Progenitor cell of endocrine pancreas (in vitro differentiated cells): ENCODE measurements at places on chromosomes 7 and 10. TPM values are rescaled to one million over a fixed set of nuclear protein-coding genes. Genes with fewer than 3 reads are reported as not detected.

GRCh38 chr7:154409703-154410311 is 357.6 kb downstream of the DPP6 start:
- DNase-seq, result peak; percentile 57
- peaks cover 1% of the 10 kb centered on the region for H3K4me1 ChIP-seq
- no peak overlapping the region for H3K27ac ChIP-seq
- H3K36me3 ChIP-seq, result no peaks in the 10 kb centered on the region
- H3K27me3 ChIP-seq, result no peaks in the 10 kb centered on the region

GRCh38 chr10:54125098-54125747 is 675.8 kb downstream of the PCDH15 start:
- H3K4me1 ChIP-seq, result no peaks in the 10 kb centered on the region
- H3K27me3 ChIP-seq, result no peaks in the 10 kb centered on the region
- no peak for DNase-seq
- no peaks in the 10 kb centered on the region for H3K36me3 ChIP-seq
- H3K27ac ChIP-seq, result no peak overlapping the region

DNA sequence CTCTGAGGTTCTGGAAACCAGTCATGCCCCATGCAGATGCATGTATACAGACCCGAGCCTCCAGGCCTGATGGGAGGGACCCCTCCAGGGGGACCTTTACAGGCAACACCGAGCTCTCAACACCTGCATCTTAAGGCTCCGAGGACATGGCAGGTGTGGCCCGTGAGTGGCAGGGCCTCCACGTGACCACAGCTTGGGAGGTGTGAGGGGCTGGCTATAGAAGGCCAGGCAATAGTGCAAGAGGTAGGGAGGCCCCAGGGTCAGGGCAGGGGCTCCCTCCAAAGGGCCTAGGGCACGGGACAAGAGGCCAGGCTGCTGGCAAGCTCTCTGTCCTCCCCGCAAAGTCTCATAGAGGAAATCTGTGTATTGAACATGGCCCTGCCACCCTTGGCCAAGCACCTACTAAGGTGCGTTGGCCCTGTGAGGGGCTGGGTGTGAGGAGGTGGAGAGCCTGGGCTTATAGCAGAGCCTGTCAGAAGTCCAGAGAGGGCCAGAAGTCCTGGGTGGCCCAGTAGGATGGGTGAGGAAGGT is 134.2 kb downstream of the PTPN20 start:
- no peaks in the 10 kb centered on the region for H3K4me1 ChIP-seq
- H3K27me3 ChIP-seq, result peaks cover 15% of the 10 kb centered on the region
- DNase-seq, result no peak
- no peak overlapping the region for H3K27ac ChIP-seq
- H3K36me3 ChIP-seq, result no peaks in the 10 kb centered on the region

- H3K27ac ChIP-seq, result no peak overlapping the region
- no peak overlapping the region for H3K4me3 ChIP-seq
- H3K4me1 ChIP-seq, result no peaks in the 10 kb centered on the region
- no peaks in the 10 kb centered on the region for H3K36me3 ChIP-seq
Observed at GRCh38 chr7:55533050-55533728, 39.1 kb downstream of the VOPP1 start.

- H3K4me3 ChIP-seq, result peak overlapping the region; percentile 97
- H3K4me1 ChIP-seq, result peaks cover 21% of the 10 kb centered on the region
- H3K27ac ChIP-seq, result peak overlapping the region; percentile 92
- no peaks in the 10 kb centered on the region for H3K27me3 ChIP-seq
- H3K36me3 ChIP-seq, result peaks cover 6% of the 10 kb centered on the region
Observed at GRCh38 chr10:12194752-12195271, 879 bp downstream of the NUDT5 start.

- no peak overlapping the region for H3K27ac ChIP-seq
- DNase-seq, result no peak
- no peaks in the 10 kb centered on the region for H3K36me3 ChIP-seq
- H3K27me3 ChIP-seq, result peaks cover 14% of the 10 kb centered on the region
Observed at GRCh38 chr7:71842381-71842780, 569.8 kb downstream of the CALN1 start.

DNA sequence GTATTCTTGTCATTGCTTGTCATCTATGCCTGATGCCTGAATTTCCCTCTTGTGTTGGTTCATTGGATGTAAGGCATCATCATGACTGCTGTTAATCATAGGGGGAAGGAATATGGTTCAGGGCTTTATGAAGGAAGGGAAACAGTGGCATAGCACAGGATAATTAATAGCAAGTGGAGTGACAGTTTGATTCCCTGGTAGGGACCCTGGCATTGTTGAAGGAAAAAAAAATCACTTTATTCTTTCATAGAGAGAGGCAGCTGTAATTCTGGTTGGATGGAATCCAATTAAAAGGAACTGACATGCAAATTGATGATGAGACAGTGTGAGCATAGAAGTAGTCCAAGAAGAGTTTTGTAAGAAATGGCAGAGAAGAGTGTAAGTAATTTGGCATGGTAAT is 121.4 kb downstream of the AUTS2 start:
- H3K4me1 ChIP-seq, result peaks cover 14% of the 10 kb centered on the region
- H3K27me3 ChIP-seq, result no peaks in the 10 kb centered on the region
- no peak overlapping the region for H3K4me3 ChIP-seq
- H3K36me3 ChIP-seq, result no peaks in the 10 kb centered on the region
- no peak overlapping the region for H3K27ac ChIP-seq

- H3K27ac ChIP-seq, result no peak overlapping the region
- H3K4me3 ChIP-seq, result no peak overlapping the region
- DNase-seq, result no peak
- H3K4me1 ChIP-seq, result peaks cover 4% of the 10 kb centered on the region
Observed at GRCh38 chr7:110531186-110531585, 559.7 kb upstream of the LRRN3 start.

- no peak overlapping the region for H3K4me3 ChIP-seq
- H3K27ac ChIP-seq, result no peak overlapping the region
- no peak for DNase-seq
- peaks cover 17% of the 10 kb centered on the region for H3K27me3 ChIP-seq
- H3K36me3 ChIP-seq, result no peaks in the 10 kb centered on the region
Observed at GRCh38 chr10:9294865-9295264, 1240.4 kb downstream of the GATA3 start.

GRCh38 chr7:129591868-129592267 is 19.7 kb upstream of the NRF1 start:
- no peak for DNase-seq
- no peaks in the 10 kb centered on the region for H3K27me3 ChIP-seq
- no peaks in the 10 kb centered on the region for H3K4me1 ChIP-seq
- H3K27ac ChIP-seq, result no peak overlapping the region
- H3K4me3 ChIP-seq, result no peak overlapping the region

GRCh38 chr10:7409732-7410168 is 1.1 kb downstream of the SFMBT2 start:
- no peak for DNase-seq
- H3K4me1 ChIP-seq, result peaks cover 20% of the 10 kb centered on the region
- peak overlapping the region; percentile 76 for H3K27ac ChIP-seq
- H3K27me3 ChIP-seq, result peaks cover 84% of the 10 kb centered on the region
- H3K36me3 ChIP-seq, result no peaks in the 10 kb centered on the region

DNA sequence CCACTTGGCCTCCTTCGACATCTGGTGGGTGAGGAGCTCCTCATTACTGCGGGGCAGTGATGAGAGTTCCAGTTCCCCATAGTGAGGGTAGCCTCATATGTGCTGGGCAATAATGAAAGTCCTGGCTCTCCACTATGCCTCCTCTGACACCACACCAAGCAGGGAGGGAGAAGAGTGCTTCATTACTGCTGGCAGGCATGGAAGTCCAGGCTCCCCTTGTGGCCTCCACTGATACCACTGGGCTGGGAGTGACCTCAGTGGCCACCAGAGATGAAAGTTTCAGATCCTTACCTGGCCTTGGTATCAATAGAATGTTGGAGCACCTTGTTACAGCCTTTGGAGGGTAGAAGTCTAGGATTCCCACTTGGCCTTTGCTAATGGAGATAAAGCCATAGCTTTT is 6.5 kb downstream of the DUS4L start:
- H3K27me3 ChIP-seq, result no peaks in the 10 kb centered on the region
- H3K4me3 ChIP-seq, result no peak overlapping the region
- DNase-seq, result no peak
- H3K4me1 ChIP-seq, result peaks cover 2% of the 10 kb centered on the region
- H3K27ac ChIP-seq, result no peak overlapping the region

DNA sequence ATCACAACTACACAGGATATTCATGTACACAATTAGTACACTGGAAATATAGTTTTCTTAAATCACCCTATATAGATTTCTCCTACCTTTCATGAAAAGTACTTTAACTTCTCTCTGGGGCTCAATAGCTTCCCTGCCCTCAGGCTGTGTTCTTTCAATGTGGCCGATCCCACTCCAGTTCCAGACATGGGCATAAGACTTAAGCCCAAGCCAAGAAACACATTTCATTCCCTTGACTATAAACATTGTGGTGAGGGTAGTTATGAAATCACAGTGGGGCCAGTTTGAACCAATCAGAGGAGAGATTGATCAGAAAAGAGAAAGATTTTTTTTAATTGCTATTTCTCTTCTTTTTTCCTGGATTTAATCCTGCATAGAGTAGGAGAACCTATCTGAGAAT is 904.6 kb upstream of the SORCS1 start:
- H3K4me1 ChIP-seq, result no peaks in the 10 kb centered on the region
- no peak for DNase-seq
- H3K27ac ChIP-seq, result no peak overlapping the region
- H3K27me3 ChIP-seq, result no peaks in the 10 kb centered on the region
- no peak overlapping the region for H3K4me3 ChIP-seq

DNA sequence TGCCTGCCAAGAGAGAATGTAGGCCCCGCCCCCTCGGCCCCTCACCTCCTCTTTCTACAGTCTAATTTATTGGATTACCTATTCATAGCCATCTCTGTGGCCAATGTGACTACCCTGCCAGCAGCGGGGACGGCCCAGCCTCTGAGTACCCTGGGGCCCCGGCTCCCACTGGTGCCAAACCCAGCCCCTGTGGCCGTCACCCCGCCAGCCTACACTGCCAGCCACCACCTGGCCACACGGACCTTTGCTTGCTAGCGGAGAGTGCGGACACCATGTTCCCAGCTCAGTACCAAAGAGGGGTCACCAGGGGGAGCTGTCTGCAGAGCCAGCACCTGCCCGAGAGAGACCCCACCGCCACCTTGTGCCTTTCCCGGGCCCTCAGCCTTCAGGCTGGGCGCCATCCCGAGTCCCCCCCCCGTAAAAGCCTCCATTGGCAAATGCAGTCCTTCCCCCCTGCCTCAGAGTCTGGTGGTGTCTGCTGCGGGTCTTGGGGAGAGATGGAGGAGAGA is 511.1 kb downstream of the ZNF37A start:
- no peaks in the 10 kb centered on the region for H3K27me3 ChIP-seq
- H3K4me1 ChIP-seq, result no peaks in the 10 kb centered on the region
- no peak for DNase-seq
- peaks cover 3% of the 10 kb centered on the region for H3K36me3 ChIP-seq

DNA sequence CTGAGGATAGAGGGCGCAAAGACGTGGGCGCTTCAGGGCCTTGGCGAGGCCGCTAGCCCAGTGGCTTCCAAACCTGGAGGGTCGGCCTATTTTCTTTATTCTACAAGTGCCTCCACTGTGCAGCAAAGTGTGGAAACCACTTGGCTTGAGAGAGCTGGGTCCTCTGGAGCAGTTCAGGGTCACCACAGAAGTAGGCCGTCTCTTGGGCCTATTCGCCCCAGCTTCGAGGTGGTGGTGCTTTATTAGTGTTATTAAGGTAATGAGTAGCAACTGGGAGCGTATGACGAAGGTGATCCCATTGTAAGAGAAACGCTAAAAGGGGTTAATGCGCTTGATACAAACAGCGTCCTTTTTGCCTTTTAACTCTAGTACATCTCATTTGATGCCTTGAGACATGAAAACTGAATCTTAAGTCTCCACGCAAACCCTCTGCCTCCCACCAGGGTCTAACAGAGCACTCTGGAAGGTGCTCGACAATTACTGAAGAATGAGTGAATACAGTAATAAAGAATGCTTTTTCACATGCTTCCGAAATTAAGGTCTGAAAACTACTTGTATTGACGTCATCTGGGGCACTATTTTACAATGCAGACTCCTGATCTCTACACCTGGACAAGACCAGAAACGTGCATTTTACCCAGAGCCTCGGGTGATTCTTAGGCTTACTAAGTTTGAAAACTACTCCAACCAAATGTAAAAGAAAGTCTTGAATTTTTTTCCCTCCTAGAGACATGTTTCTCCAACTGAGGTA is 647 bp upstream of the GSAP start:
- H3K27me3 ChIP-seq, result peaks cover 22% of the 10 kb centered on the region
- peak overlapping the region; percentile 73 for H3K4me3 ChIP-seq
- no peak for DNase-seq

DNA sequence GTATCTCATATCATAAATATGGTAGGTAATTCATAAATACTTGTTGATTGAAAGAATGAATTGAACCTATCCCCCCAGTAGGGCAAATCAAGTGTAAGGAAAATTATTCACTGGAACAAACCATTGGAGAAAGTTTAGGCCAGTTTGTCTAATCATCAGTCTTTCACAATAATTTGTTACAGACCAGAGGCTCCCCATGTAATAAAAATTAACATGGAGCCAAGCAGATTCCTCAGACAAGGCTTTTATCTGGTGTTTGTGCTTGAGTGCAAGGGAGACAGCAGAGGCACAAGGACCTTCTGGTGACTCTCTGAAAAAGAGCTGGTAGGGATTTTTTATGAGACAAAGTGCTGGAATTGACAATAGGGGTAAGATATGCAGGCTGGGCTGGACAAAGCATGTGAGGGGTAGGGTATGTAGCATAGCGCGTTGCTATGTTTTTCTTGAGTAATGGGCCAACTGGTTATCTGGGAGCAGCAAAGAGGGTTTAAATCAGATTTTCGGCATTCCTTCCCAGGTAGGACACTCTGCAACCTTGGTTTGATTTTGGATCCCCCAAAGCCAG is 7.8 kb upstream of the PANK1 start:
- H3K4me1 ChIP-seq, result no peaks in the 10 kb centered on the region
- no peaks in the 10 kb centered on the region for H3K36me3 ChIP-seq
- no peak overlapping the region for H3K4me3 ChIP-seq
- no peak overlapping the region for H3K27ac ChIP-seq

GRCh38 chr7:144835155-144835611 is 670 bp downstream of the TPK1 start:
- peaks cover 4% of the 10 kb centered on the region for H3K4me1 ChIP-seq
- H3K27ac ChIP-seq, result peak overlapping the region; percentile 96
- no peaks in the 10 kb centered on the region for H3K36me3 ChIP-seq
- peaks cover 3% of the 10 kb centered on the region for H3K27me3 ChIP-seq
- no peak for DNase-seq

DNA sequence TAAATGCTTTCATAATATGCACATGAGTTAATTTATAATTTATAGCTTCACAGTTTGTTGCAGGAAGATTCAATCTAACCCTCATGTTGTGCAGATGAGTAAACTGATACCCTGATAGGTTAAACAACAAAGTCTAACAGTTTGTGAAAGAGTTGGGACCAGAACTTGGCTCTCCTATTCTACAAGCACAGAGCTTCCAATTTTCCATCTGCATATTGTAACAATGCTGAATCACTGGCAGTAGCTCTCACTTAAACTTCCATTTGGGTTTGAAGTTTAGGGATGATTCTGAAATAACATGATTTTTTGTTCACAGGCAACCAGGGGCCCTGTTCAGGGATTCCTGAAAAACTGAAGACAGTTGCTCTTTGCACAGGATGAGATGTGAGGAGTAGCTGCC is 179.3 kb downstream of the XPNPEP1 start:
- DNase-seq, result no peak
- no peaks in the 10 kb centered on the region for H3K4me1 ChIP-seq
- H3K27me3 ChIP-seq, result no peaks in the 10 kb centered on the region
- no peak overlapping the region for H3K4me3 ChIP-seq

GRCh38 chr7:108122181-108122580 is 8.0 kb downstream of the LAMB4 start:
- no peak overlapping the region for H3K27ac ChIP-seq
- peaks cover 2% of the 10 kb centered on the region for H3K4me1 ChIP-seq
- H3K27me3 ChIP-seq, result no peaks in the 10 kb centered on the region
- H3K4me3 ChIP-seq, result no peak overlapping the region
- DNase-seq, result no peak

TMEM26 gene
- total RNA-seq, result 0.24 and 0.87 TPM in 2 replicates

SUGCT gene
- total RNA-seq, result 5.7 and 6.2 TPM in 2 replicates

PDE6C gene
- total RNA-seq, result not detected in 2 replicates

MYOZ1 gene
- total RNA-seq, result 0.31 TPM in 1 of 2 replicates, not detected in the other

OPN4 gene
- total RNA-seq, result not detected in 2 replicates

RBP4 gene
- 0.72 and 1.2 TPM in 2 replicates for total RNA-seq

HGF gene
- total RNA-seq, result not detected in 2 replicates
